ENCODE measurements at places on chromosomes 4 and X.

DNA sequence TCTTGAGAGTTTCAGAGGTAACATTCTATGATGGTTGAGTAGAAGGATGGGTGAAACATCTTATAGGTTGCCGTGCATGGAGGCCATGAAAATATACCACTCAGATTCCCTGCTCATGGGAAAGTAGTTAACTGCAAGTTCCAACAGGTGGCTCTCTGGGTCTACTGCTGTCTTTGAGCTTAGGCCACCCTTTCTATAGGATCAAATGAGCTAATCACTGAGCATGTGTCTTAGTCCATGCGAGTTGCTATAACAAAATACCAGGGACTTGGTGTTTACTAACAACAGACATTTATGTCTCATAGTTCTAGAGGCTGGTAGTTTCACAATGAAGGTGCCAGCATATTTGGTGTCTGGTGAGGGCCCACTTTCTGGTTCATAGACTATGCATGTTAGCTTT, 144.8 kb upstream of the UNC5C start:
- no peaks in the 10 kb centered on the region for H3K27me3 ChIP-seq
- peak; percentile 29 for DNase-seq
- no peak overlapping the region for H3K4me3 ChIP-seq
- no peak overlapping the region for H3K27ac ChIP-seq
- H3K36me3 ChIP-seq, result peaks cover 4% of the 10 kb centered on the region

DNA sequence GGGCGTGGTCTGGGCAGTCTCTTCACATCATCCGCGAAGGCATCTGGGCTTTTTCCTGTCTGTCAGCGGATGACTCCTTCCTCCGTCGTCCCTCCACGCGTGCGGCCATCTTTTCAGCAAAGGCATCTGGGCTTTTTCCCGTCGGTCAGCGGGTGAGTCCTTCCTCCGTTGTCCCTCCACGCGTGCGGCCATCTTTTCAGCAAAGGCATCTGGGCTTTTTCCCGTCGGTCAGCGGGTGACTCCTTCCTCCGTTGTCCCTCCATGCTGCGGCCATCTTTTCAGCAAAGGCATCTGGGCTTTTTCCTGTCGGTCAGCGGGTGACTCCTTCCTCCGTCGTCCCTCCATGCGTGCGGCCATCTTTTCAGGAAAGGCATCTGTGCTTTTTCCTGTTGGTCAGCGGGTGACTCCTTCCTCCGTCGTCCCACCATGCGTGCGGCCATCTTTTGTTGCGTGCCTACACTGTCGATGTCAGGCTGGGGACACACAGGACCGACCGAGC, 12.3 kb upstream of the TMEM271 start:
- H3K4me3 ChIP-seq, result no peak overlapping the region
- H3K27me3 ChIP-seq, result no peaks in the 10 kb centered on the region
- H3K4me1 ChIP-seq, result no peaks in the 10 kb centered on the region
- no peak for DNase-seq

GRCh38 chr4:150126864-150127203, 48.6 kb downstream of the DCLK2 start:
- H3K27me3 ChIP-seq, result no peaks in the 10 kb centered on the region
- no peaks in the 10 kb centered on the region for H3K36me3 ChIP-seq
- no peak overlapping the region for H3K4me3 ChIP-seq

DNA sequence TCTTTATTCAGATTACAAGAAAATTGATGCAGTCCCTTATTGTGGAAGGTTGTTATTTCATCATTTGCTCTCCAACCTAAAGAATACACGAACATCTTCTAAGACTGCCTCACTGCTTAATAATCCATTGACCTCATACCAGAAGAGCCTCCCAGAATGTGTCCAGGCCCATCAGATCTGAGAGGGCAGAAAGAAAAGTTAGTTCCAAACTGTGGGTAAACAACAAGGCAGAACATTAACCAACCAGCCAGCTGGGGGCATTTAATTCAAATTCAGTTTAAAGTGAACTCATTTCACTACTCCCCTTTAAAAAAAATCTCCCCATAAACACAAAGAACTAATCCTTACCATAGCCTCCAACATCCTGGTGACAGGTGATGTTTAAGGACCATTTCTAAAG, 13.8 kb downstream of the GPC4 start:
- H3K4me1 ChIP-seq, result peaks cover 9% of the 10 kb centered on the region
- H3K27ac ChIP-seq, result no peak overlapping the region
- DNase-seq, result no peak
- no peak overlapping the region for H3K4me3 ChIP-seq

DNA sequence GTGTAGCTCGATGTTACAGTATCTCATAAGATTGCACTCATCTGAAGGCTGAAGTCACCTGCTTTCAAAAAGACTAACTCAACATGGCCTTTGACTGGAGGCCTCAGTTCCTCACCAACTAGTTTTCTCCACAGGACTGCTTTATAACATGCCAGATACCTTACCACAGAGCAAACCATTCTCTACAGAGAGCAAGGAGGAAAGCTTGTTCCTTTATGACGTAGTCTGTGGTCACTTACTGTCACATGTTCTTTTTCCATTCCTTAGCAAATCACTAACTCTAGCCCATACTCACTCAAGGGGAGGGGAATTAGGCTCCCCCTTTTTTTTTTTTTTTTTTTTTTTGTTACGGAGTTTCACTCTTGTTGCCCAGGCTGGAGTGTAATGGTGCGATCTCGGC, 3.2 kb downstream of the THAP9 start:
- no peak for DNase-seq
- H3K4me3 ChIP-seq, result no peak overlapping the region
- no peak overlapping the region for H3K27ac ChIP-seq
- H3K27me3 ChIP-seq, result no peaks in the 10 kb centered on the region
- peaks cover 8% of the 10 kb centered on the region for H3K36me3 ChIP-seq
- H3K4me1 ChIP-seq, result no peaks in the 10 kb centered on the region

- no peaks in the 10 kb centered on the region for H3K27me3 ChIP-seq
- H3K4me1 ChIP-seq, result no peaks in the 10 kb centered on the region
- peaks cover 49% of the 10 kb centered on the region for H3K36me3 ChIP-seq
- no peak overlapping the region for H3K4me3 ChIP-seq
Measured at GRCh38 chr4:38691251-38692008, 27.4 kb downstream of the KLF3 start.

- DNase-seq, result no peak
- no peaks in the 10 kb centered on the region for H3K4me1 ChIP-seq
- no peak overlapping the region for H3K27ac ChIP-seq
- H3K36me3 ChIP-seq, result no peaks in the 10 kb centered on the region
Measured at GRCh38 chr4:93891244-93891643, 62.7 kb downstream of the ATOH1 start.

DNA sequence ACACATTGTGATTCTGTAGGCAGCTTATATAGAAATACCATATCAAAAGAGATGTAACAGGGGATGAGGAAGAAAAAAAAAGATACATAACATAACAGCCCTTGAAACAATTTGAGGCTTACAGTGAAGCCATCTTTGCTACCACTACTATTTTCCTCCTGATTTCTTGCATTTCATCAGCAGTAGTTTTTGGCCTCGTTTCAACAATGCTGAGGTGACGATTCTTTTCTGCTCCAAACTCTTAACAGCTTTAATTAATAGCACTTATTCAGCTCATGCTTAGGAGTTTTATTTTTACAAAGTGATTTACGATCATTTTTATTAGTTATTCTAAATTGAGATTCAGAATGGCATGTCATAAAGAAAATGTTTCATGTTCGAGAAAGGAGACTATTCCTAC, 163.2 kb downstream of the DCK start:
- H3K27ac ChIP-seq, result no peak overlapping the region
- no peak overlapping the region for H3K4me3 ChIP-seq
- no peak for DNase-seq
- no peaks in the 10 kb centered on the region for H3K27me3 ChIP-seq
- H3K36me3 ChIP-seq, result no peaks in the 10 kb centered on the region

DNA sequence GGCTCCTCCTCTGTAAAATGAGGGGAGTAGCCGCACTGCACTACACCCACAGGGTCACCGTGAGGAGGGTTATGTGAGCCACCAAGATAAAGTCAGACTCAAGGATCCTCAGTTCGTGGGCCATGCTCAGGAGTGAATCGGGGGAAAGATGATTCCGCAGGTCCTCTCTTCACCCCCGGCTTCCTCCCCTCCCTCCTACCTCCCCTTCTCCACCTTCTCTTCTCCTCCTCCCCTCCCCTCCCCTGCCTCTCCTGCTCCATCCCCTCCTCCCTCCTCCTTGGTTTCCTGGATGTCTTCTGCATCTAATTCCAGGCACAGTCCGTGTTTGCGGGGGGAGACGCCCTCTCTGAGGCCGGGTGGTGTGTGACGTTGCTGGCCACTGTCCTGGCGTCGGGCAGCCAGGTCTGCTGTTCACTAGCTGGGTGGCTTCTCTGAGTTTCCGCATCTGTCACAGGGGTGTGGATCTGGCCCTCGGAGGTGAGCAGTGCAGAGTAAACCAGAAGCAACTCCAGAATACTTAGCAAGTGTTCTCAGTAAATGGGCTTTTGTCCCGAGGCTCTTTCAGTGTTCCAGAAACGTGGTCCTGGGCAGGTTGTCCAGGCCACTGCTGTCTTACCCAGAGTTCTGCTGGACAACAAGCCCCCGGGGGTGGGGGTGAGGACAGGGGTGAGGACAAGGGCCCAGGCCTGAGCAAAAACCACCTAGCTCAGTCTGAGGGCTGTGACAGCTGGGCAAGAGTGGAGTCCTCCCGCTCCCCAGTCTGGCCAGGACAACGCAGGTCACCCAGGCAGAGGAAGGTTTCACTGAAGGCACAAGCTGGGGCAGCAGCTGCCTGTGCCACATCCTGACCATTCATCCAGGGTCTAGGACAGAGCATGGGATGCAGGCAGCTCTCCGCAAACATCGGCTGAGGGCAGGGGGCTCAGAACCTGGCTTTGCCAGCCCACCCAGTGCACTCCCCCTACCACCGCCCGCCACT, 92.4 kb downstream of the PPP2R2C start:
- no peaks in the 10 kb centered on the region for H3K27me3 ChIP-seq
- no peak for DNase-seq
- no peaks in the 10 kb centered on the region for H3K36me3 ChIP-seq
- H3K4me3 ChIP-seq, result peak overlapping the region; percentile 54
- no peak overlapping the region for H3K27ac ChIP-seq
- H3K4me1 ChIP-seq, result no peaks in the 10 kb centered on the region

- no peaks in the 10 kb centered on the region for H3K4me1 ChIP-seq
- H3K4me3 ChIP-seq, result no peak overlapping the region
- no peaks in the 10 kb centered on the region for H3K27me3 ChIP-seq
- H3K36me3 ChIP-seq, result no peaks in the 10 kb centered on the region
- DNase-seq, result no peak
- no peak overlapping the region for H3K27ac ChIP-seq
Measured at GRCh38 chr4:118367872-118368271, 15.1 kb upstream of the PRSS12 start.

DNA sequence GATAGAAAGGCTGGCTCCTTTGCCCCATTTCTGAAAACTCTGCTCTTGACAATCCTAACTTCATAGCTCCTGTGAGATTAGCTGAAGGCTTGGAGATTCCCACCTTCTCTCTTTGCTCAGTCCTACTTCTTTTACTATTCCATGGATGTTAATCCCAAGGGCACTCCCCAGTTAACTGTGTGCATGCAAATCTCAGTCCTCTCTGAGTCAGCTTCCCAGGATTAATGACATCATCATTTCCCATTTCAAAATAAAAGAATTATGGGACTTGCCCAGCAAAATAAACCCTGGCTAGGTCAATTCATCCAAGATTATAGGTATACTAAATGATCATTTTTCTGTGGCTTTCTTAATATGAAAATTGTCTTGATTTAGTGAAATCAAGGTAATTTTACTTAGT, 328.6 kb upstream of the NR3C2 start:
- no peaks in the 10 kb centered on the region for H3K27me3 ChIP-seq
- no peak for DNase-seq
- no peaks in the 10 kb centered on the region for H3K36me3 ChIP-seq

- no peak overlapping the region for H3K4me3 ChIP-seq
- H3K4me1 ChIP-seq, result no peaks in the 10 kb centered on the region
- H3K27me3 ChIP-seq, result no peaks in the 10 kb centered on the region
- no peak overlapping the region for H3K27ac ChIP-seq
Measured at GRCh38 chr4:182975806-182976205, 58.6 kb upstream of the DCTD start.

- DNase-seq, result no peak
- H3K36me3 ChIP-seq, result no peaks in the 10 kb centered on the region
- no peaks in the 10 kb centered on the region for H3K27me3 ChIP-seq
- no peaks in the 10 kb centered on the region for H3K4me1 ChIP-seq
- no peak overlapping the region for H3K27ac ChIP-seq
Measured at GRCh38 chr4:93313197-93313596, 515.4 kb upstream of the ATOH1 start.

GRCh38 chrX:120365320-120365719, 3.4 kb downstream of the ATP1B4 start:
- H3K4me3 ChIP-seq, result no peak overlapping the region
- peak; percentile 48 for DNase-seq
- H3K36me3 ChIP-seq, result peaks cover 3% of the 10 kb centered on the region

DNA sequence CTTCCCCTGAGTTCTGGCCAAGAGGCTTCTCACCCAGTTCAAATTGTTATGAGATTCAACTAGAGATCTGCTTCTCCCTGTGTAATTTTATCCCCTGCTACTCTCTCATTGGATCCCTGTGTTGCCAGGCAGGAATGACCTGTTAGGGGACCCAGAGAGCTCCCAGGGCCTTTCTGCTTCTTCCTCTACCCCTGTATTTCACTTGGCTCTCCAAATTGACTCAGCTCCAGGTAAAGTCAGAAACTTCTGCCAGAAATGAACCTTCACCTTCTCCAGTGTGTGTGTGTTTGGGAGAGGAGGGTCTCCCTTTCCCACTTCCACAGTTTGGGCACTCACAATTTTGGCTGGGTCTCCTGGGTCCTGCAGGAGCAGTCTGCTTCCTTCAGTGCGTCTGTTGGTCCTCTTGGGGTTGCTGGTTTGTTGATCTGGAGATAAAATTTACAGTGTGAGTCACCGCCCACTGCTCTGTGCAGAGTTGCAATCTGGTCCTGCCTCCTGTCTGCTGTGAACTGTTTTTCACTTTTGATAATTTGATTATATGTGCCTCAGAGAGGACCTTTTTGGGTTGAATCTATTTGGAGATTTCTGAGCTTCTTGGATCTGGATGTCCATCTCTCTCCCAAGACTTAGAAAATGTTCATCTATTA, 112.4 kb upstream of the EDA2R start:
- H3K27me3 ChIP-seq, result no peaks in the 10 kb centered on the region
- DNase-seq, result no peak
- no peak overlapping the region for H3K4me3 ChIP-seq
- H3K27ac ChIP-seq, result no peak overlapping the region
- H3K36me3 ChIP-seq, result 0 out of 2 replicates have a peak, but pooled peaks cover 2% of the 10 kb centered on the region
- no peaks in the 10 kb centered on the region for H3K4me1 ChIP-seq

GRCh38 chr4:56450342-56450741, 14.3 kb downstream of the PAICS start:
- H3K4me3 ChIP-seq, result no peak overlapping the region
- no peaks in the 10 kb centered on the region for H3K27me3 ChIP-seq
- no peaks in the 10 kb centered on the region for H3K4me1 ChIP-seq
- H3K27ac ChIP-seq, result no peak overlapping the region
